Stimulated activated CD8-positive, alpha-beta memory T cell treated with anti-CD3 and anti-CD28 coated beads, Interleukin-15, amount 100 ng/mL, for 1 hour (primary cell): ENCODE measurements at places on chromosomes 11 and 22.

- DNase-seq = no peak
Measured at GRCh38 chr11:118473537-118473936, 37.2 kb downstream of the KMT2A start.

DNA sequence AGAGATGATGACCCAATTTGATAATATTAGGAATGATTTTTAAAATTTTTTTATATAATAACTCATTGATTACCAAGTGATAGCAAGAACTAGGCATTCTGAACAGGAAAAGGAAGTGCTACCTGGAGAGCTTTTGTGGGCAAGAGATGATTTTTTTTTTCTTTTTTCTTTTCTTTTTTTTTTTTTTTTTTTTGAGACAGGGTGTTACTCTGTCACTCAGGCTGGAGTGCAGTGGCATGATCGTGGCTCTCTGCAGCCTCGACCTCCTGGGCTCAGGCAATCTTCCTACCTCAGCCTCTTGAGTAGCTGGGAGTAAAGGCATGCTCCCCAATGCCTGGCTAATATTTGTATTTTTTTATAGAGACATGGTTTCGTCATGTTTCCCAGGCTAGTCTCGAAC lies 40.4 kb downstream of the TNRC6B start:
- DNase-seq = no peak

DNA sequence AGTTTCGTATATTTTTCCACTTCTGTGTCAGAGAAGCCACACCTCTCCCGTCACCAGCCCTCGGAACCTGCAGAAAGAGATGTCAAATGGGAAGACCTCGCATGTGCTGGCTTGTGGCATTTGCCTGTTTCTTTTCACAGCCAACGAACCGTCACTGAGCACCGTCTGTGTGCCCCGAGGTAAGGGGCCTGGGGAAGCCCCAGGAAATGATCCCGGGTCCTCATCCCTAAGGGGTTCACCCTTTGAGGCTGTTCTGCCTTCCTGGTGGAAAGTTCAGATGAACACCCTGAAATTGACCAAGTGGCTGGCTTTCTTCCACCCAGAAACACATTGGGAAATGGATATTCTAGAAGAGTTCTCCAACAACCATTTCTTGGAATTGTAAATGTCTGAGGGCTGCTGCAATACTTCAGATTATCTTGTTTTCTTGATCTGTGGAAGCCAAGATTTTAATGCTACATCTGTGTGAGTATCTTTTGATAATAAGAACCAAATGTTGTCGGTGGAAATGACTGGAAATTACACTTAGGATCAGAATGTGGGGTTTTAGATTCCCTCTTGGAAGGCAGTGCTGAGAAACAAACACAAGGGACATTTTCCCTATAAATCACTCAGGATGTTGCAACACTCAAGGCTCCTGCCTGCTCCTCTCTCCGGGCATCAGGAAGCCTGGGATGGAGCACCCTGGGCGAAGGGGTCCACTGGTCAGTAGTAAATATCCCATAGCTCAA lies 37.6 kb downstream of the RIBC2 start:
- DNase-seq = no peak

- peak; percentile 54 for DNase-seq
Measured at GRCh38 chr22:19478901-19479354, at the start of gene UFD1. TSS of gene UFD1 (minus strand) at chr22:19479193. CDS start at chr22:19479085, 108 bp downstream.

GRCh38 chr11:96173422-96173821 lies 169.6 kb downstream of the MAML2 start:
- no peak for DNase-seq

DNA sequence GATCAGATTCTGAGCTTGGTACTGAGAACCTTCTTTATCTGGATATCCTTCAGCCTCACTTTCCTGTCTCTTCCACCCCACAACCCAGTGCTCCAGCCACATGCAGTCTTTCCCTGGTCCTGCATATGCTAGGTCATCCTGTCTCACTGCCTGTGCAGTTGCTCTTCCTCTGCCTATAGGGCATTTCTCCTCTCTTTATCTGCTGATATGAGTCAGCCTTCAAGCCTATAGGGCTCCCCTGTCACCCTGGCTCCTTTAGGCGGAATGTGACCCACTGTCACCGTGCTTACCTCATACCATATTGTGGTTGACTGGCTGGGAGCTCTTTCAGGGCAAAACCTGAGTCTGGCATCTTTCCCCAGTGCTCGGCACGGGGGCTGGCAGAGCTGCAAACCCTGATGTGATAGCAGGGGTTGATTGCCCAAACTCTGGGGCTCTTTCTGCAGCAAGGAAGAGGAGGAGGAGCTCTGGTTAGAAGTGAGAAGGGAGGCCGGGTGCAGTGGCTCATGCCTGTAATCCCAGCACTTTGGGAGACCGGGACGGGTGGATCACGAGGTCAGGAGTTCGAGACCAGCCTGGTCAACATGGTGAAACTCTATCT lies 26.3 kb downstream of the MEI1 start:
- DNase-seq = no peak

GRCh38 chr22:40310081-40310767 lies 36.1 kb upstream of the ADSL start:
- no peak for DNase-seq
